ENCODE measurements at places on chromosomes 2 and 18.

GRCh38 chr2:222440673-222441422 lies 16.5 kb downstream of the SGPP2 start:
- no peak for DNase-seq

GRCh38 chr2:156687715-156688114 lies 251.5 kb downstream of the GPD2 start:
- no peak for DNase-seq

GRCh38 chr2:166115589-166115988 lies 12.2 kb downstream of the SCN1A start:
- DNase-seq: no peak

- DNase-seq: no peak
Observed at GRCh38 chr18:47909484-47909883, 21.0 kb downstream of the SMAD2 start.

DNA sequence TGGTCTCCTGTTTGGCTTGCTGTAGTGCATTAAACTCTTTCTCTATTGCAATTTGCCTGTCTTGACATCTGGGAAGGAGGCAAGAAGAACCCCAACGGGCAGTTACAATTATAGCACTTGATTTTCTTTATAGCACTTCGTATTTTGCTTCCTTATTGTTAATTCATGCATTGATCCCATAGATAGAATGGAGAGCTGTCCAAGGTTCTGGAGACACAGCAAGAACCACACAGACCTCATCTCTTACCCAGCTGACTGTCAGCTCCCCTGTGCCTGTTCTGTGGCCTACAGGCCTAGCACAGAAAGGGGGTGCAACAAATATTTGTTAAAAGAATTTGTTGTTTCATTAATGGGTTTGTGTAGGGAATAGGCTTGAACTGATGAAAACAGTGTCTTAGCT lies 194.3 kb downstream of the GALNT1 start:
- DNase-seq: no peak

GRCh38 chr2:38438883-38439612 lies 62.0 kb upstream of the ATL2 start:
- DNase-seq: no peak

GRCh38 chr2:150165442-150165841 lies 322.0 kb downstream of the RND3 start:
- no peak for DNase-seq

DNA sequence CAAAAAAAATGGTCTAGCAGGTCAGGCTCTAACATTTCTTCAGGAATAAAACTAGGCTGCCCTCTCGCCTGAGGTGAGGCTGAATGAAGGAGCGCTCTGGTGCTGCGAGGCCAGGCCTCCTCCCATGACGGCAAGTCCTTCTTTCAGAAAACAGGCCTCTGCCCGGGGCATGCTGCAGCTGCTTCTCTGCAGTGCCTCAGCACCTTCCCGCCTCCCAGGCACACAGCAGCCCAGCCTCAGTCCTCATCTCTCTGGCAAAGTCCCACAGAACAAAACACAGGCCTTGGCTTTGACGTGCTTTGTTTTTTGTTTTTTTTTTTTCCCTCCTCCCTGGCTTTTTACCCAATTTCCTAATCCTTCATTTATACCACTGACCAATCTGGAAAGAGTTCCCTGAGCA lies 74.8 kb downstream of the BCL11A start:
- no peak for DNase-seq

- no peak for DNase-seq
Observed at GRCh38 chr2:215760557-215760956, 252.8 kb downstream of the MREG start.

DNA sequence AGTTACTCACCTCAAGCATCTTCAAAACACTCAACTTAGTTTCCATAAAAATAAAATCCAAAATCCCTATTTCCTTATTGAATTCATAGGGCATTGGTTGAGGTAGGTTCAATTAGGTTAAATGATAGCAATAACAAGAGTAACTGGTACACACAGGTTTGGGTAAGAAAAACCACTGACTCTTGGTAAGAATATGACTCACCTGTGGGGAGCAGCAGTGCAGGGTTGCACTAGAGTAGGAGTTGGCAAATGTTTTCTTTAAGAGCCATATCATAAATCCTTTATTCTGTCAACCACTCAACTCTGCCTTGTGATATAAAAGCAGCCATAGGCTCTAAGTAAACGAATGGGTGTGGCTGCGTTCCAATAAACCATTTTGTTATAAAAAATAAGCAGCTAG lies 71.4 kb upstream of the CDH20 start:
- no peak for DNase-seq

- DNase-seq: no peak
Observed at GRCh38 chr2:18763338-18763737, 174.0 kb upstream of the NT5C1B start.

DNA sequence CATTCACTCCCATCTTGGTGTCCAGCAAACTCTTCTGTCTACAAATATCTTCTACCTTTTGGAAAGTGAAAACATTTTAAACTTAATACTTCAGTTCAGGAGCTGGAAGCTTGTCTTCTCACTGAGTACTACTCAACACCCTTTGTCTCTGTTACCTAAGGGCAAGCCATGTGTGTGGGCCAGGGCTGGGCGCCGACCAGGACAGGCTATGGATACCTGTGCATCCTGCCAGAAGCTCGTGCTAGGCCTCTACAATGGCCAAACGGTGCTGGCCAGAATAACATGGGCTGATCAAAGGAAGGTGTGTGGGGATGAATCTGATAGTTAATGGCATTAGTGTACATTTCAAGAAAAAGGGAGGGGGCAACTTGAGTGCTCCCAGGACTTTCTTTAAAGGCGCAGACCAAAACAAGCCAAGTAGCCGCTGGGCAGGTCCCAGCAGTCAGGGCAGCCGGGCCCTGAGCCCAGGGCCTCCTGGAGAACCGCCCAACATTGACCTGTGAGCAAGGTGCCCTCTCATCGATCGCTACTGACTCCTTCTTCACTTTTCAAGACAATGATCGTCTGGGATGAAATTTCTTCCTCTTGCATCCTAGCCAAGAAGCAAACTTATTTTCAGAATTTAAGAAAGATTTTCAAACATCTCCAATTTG lies 29.0 kb upstream of the ID2 start:
- peak; percentile 67 for DNase-seq

DNA sequence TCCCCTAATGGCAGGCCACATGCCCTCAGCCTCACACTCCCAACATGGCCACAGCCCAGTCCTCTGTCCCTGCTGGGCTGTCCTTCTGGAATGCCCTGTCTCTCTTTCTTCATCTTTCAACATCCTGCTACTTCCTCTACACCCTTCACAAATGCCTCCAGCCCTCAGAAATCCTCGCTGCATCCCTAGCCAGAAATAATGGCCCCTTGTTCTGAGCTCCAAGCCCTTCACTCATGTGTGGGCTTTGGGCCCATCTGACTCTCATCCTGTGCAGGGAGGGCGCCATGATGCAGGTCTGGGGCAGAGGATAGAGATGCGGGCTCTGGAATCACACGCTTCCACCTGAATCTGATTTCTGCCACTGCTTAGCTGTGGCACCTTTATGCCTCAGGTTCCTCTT lies 181.9 kb downstream of the TNS1 start:
- no peak for DNase-seq

DNA sequence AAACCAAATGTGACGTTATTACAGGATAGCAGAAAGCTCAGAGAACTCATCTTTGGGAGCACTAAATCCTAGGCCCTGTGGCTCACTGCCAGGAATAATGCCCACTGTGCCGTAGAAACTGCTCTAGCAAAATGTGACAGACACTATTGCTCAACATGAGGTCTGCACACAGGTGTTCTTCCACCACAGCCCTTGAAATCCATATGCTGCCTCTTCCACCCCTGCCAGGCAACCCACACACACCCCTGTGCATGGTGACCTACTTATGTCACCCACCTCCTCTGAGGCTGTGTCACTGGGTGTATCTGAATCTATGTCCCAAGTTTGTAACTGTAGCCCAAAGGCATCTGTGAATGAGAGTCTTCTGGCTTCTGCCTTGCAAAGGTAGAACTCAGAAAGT lies 66.1 kb upstream of the MBOAT2 start:
- DNase-seq: no peak

DNA sequence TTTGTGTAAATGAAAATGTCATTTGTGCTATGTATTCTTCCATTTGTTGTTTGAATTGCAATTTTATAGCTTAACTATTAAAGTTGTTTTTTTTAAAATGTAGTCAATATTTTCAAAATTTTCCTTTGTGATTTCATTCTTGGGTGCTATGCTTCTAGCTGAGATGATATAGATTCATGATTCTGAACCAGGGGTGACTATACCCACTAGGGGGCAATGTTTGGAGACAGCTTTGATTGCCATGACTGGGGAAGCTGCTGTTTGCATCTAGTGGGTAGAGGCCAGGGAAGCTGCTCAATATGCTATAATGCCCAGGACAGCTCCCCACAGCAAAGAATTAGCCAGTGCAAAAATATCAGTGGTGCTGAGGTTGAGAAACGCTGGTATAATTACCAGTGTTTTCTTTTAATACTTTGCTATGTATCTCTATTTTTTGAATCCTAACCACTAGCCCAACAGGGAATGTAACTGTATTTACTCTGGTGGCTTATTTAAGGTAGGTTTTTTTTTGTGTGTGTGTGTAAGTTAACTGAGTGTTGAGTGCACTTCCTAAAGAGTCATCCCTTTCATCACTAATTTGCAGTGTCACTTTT lies 99.7 kb downstream of the MEP1B start:
- DNase-seq: no peak

- no peak for DNase-seq
Observed at GRCh38 chr2:66021296-66021695, 413.6 kb upstream of the MEIS1 start.

DNA sequence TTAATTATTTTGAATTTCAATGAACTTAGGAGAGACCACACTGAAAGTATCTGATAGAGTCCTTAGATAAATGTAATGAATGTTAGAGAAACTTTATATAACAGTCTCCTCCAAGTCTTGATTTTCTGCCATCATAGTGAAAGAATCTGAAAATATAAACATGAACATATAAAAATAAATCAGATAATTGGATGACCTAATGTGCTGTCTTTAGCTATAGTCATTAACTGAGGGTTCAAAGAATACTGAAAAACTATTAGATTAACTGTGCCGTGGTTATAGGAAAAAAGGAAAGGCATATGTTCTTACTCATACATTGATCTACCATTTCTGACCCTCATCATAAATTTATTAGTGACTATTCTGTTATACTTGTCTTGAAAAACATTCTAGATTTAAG lies 47.0 kb upstream of the SPAG16 start:
- no peak for DNase-seq

DNA sequence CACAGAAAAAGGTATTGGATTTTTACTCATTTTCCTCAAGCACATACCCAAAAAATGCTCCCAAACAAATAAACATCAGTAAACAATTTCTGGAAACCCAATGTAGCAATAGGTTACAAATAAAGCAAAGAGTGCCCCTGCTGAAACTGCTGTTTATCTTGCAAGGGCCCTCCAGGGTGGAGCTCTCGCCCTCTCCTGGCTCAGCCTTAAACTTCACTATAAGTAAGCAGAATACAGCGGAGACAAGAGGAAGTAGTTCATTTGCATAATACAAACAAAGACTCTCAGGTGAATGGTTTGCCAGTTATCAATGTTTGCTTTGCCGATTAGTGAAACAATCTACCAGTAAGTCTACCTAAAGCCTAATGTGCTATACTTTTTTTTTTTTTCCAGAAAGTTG lies 437.6 kb downstream of the DLGAP1 start:
- DNase-seq: no peak

DNA sequence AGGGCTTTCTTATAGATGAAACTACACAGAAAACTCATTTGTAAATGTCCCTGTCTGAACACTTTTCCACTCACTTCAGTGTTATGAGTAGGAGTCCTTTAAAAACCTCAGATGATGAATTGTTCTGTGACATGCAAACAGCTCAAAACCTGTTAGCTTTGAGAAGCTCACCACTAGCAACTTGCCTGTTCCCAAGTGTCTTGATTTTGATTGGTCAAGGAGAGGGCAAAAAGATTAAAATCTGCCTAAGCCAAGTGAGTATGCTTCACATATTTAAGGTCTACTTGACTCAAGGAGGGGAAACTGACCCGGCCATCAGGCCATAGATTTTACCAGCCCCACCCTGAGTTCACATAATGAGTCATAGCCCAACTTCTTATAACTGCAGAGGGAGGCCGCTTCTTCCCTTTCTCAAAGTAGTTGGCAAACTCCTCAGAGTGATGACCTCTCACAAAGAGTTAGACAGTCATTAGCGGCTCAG lies 45.2 kb upstream of the MEIS1 start:
- DNase-seq: no peak

DNA sequence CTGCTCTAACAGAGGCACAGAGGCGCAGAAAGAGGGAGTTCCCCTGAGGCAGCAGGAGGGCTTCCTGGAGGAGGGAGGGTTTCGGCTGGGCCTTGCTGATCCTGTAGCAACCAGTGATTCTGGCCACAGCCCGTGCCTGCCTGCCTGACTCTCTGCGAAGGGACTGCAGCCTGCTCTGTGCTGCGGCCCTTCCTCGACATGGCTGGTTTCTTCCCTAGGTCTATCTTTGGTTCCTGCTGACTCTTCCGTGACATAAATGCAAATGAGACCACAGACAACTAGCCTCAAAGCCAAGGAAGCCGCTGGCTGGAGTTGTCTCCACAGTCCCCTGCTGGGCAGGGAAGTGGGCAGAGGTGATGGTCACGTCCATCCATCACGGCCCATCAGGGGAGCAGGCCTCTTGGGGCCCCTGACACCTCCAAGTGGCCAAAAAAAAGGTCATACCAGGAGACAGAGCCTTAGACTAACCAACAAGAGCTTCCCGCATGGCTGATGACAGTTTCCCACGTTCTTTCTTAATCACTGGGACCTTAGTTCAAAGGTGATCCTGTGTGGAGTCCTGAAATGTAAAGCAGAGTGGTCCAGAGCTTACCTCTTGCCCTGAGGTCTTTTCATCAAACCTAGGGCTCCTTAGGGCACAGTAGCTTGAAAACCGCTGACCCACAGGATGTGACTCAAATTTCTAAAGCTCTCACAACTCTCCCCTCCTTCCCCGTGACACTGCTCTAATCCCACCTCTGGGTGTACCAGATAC lies 55.3 kb downstream of the HS1BP3 start:
- peak; percentile 67 for DNase-seq

DNA sequence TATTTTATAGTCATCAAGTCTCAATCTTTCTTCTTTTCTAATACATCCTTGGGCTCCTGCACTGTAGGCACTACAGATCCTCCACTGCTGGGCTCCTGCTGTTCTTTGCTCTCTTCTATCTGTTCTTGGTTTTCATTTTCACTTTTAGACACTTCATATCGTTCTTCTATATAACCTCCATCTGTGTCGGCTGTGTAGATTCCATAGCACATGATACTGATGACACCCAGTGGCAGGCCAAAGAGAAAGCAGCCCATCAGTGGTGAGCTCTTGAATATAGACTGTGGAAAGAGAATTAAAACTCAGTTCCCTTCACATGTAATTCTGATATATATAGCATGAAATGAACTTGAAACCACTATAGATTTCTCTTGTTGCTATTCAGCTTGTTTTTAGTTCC lies 38.0 kb downstream of the TMX3 start:
- no peak for DNase-seq

- DNase-seq: no peak
Observed at GRCh38 chr2:237178396-237178795, 92.7 kb downstream of the COPS8 start.

- no peak for DNase-seq
Observed at GRCh38 chr2:30325600-30326328, 94.4 kb downstream of the LBH start.

GRCh38 chr2:17543848-17544247 lies 3.4 kb downstream of the VSNL1 start:
- no peak for DNase-seq

Measured in cardiac septum (tissue), 1 donor.